ENCODE measurements at places on chromosomes 2 and 18. TPM values are rescaled to one million over a fixed set of nuclear protein-coding genes. Genes with fewer than 3 reads are reported as not detected.

PSTPIP2 gene
- 10.6 TPM for total RNA-seq

PCGF1 gene
- total RNA-seq = 13.3 TPM

PROC gene
- total RNA-seq = not detected

RPRM gene
- total RNA-seq = 0.23 TPM

CD8B gene
- total RNA-seq = 1.9 TPM

RMDN2 gene
- 8.0 TPM for total RNA-seq

LINC00305 gene
- total RNA-seq = not detected

CCDC85A gene
- 2.7 TPM for total RNA-seq

AOX1 gene
- 65.5 TPM for total RNA-seq

GCA gene
- 35.2 TPM for total RNA-seq

CPS1 gene
- 3.2 TPM for total RNA-seq

GAD1 gene
- total RNA-seq = 7.8 TPM

HRH4 gene
- total RNA-seq = 0.10 TPM

CNDP1 gene
- total RNA-seq = 0.49 TPM

OR6B2 gene
- not detected for total RNA-seq

SP3 gene
- 97.6 TPM for total RNA-seq

ALK gene
- 0.30 TPM for total RNA-seq

UGT1A5 gene
- not detected for total RNA-seq

DYTN gene
- not detected for total RNA-seq
